Effector memory CD8-positive, alpha-beta T cell (primary cell): ENCODE measurements at places on chromosomes 6 and 20.

- no peak for DNase-seq
Measured at GRCh38 chr6:85561750-85562357, 31.8 kb downstream of the SNX14 start.

GRCh38 chr6:51300510-51300909 lies 481.8 kb downstream of the TFAP2B start:
- no peak for DNase-seq

DNA sequence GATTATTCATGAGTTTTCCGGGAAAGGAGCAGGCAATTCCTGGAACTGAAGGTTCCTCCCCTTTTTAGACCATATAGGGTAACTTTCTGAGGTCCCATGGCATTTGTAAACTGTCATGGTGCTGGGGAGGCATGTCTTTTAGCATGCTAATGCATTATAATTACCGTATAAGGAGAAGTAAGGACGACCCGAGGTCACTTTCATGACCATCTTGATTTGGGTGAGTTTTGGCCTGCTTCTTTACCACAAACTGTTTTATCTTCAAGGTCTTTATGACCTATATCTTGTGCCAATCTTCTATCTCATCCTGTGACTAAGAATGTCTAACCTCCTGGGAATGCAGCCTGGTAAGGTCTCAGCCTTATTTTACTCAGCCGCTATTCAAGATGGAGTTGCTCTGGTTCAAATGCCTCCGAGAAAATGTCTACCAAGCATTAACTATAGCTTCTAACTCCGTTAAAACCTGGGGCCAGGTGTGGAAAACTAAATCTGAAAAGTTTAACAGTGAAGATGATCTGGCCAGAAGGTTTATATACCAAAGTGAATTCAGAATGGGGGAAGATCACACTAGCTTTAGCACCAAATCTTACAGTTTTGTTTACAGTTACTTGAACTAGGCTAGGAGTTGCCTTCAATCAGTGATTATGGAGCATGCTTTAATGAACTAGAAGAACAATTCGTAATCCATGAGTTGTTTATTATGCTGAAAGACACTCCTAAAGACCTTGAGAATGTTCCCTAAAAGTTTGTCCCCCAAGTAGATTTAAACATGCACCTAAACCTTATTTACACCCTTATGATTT lies 80.0 kb upstream of the TOP1 start:
- DNase-seq: no peak

GRCh38 chr6:83190626-83191025 lies 2.4 kb downstream of the PGM3 start:
- no peak for DNase-seq

- DNase-seq: no peak
Measured at GRCh38 chr6:21582651-21583050, 10.9 kb upstream of the SOX4 start.

- DNase-seq: no peak
Measured at GRCh38 chr6:136763255-136763654, 29.0 kb downstream of the MAP3K5 start.

GRCh38 chr20:29472606-29473005 lies 1784.9 kb upstream of the DEFB115 start:
- no peak for DNase-seq

DNA sequence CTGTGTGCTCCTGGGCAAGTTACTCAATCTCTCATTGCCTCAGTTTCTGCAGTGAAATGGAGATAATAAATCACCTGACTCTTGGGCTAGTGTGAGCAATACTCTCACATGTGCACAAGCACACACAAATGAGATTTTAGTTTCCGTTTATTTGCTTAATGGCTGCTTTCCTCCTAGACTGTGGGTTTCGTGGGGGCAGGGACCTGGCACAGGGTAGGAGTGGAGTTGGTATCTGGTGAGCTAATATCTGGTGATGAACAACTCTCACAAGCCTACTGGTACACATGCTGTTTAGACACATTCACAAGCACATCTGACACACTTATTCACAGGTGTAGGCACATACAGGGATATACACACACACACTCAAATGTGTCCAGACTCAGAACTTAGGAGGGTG lies 73.8 kb downstream of the TOX2 start:
- DNase-seq: no peak

- no peak for DNase-seq
Measured at GRCh38 chr6:119501798-119502483, 152.4 kb upstream of the MAN1A1 start.

DNA sequence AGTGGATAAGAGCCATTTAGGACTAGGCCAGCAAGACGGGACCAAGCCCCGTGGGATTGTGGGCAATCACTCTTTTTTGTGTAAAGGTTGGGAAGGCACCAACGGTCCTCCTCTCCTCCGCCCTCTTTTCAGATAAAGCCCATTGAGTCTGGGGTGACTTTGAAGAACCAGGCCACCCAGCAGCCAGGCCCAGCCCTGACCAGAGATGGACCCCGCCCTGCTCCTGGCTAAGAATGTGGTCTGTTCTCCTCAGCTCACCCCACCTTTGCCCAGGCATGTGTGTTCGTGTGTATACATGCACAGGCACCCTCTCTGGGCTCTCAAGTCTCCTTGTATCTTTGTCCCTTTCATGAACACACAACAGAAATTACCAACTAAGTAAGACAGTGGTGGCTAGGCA lies 9.1 kb downstream of the SDC4 start:
- no peak for DNase-seq

DNA sequence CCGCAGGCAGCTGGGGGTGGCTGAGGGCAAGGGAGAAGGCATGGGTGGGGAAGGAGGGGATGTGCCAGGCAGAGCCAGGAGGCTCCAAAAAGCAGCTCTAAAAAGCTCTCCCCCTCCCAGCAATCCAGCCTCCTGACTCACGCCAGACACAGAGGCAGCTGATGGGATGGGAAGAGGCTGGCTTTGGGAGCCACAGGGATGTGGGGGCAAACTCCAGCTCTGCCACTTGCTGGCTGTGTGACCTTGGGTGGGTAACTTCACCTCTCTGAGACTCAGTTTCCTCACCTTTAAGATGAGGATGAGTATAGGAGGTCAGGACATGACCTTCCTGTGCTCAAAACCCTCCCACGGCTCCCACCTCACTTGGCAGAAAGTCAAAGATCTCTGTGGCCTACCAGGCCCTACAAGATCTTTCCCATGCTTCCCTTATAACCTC lies 148.9 kb downstream of the CEBPB start:
- no peak for DNase-seq
